ENCODE measurements at places on chromosomes 5 and 9.

DNA sequence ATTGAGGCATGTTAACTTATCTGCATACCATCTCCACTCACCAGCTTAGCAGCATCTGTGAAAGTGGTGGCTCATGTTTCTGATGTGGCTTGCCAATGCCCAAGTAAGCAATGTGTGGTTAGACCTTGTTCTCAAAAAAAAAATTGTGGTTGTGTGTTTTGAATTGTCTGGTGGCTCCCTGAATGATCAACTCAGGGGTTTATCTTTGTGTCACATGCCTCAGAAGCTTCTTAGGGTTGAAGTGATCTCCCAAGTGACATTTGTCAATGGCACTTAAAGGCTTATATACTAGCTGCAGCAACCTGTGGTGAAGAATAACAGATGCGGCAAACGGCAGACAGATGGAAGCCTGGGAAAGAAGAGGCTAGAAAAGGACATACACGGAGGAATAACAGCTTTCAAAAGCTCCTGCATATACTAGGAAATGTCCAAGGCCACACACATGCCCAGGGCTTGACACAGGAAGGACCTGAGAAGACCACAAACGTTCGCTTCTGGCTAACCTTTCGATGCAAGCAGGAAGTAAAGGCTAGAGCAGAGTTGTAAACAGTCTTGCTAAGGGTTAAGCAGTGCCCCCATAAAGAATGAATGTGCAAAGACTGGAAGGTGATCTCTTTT lies 42.2 kb upstream of the FSD1L start:
- no peak for DNase-seq

- no peak for DNase-seq
These were observed 386.9 kb upstream of the IRX4 start for GRCh38 chr5:2269656-2270055.

DNA sequence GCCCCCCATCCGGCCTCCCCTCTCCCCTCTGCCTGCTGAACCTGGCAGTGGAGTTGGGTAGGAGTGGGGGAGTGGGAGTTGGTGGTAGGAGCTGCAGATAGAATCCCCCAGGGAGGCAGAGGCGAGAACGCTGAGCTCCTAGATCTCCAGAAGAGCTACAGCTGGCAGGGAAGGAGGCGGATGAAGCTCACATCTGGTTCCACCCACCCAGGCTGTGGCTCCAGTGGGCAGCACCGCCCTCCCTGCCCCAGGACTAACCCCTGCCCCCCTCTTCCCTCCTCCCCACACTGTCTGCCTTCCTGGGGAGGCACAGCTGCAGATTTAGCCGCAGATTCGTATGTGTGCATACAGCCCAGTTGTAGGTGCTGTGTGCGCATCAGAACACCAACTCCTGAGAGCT lies 34.2 kb downstream of the C9orf50 start:
- no peak for DNase-seq

DNA sequence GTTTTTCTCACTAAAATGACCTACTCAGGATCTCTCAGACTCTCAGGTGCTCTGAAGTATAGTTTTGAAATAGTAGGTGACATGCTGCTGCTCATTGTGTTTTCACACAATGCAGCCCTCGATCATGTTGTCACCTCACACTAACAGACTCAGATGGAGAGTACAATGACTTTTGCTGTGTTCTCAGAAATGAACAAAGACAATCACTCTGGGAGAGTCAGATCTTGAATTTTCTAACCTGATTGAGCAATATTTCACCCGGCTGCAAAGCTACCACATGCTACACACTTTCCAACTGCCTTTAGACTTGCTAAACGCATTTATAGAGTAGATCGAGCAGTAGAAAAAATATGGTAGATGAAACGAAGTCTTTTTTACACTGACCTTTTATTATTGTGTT lies 113.4 kb downstream of the ST8SIA4 start:
- no peak for DNase-seq

DNA sequence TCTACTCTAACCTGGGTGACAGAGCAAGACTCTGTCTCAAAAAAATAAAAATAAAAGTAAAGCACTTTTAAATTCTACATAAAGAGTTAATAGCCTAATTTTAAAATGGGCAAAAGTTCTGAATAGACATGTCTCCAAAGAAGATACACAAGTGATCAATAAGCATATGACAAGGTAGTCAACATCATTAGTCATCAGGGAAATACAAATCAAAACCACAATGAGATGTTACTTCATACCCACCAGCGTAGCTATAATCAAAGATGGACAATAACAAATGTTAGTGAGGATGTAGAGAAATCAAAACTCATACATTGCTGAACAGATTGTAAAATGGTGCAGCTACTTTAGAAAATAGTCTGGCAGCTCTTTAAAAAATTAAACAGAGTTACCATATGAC lies 64.1 kb downstream of the IQGAP2 start:
- no peak for DNase-seq

DNA sequence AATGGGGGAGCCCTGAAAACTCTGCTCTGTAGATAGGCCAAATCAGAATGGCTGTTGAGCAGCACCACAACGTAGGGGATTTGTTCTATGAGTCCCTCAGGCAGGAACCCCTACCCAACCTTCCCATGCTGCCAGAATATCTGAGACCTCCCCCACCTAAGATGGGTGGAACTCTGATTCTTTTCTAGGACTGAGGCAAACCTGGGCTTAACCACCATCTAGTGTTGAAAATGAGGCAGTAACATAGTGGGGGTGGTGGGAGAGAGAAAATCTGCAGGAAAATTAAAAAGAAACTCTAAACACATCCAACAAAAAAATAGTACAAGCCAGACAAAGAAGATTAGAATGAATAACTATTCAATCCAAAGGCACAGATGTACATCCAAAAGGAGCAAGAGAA lies 228.4 kb downstream of the ATPSCKMT start:
- DNase-seq: no peak

DNA sequence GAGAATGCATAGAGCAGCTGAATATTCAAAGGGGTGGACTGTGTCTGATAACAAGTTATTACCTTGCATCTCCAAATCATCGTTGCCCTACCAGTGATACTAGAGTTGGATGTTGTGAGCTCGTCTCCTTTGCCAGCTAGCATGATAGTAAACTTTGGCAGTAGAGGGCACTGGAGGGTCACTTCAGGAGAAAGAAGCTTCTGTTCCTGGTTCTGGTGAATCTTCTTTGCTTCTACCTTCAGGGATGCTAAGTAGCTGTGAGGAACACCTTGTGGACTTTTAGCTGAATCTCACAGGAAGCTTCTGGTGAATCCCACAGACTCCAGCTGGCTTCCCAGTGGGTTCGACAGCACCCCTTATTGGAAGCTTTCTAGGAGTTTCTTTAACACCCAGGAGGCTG lies 626.6 kb upstream of the SGCD start:
- no peak for DNase-seq

DNA sequence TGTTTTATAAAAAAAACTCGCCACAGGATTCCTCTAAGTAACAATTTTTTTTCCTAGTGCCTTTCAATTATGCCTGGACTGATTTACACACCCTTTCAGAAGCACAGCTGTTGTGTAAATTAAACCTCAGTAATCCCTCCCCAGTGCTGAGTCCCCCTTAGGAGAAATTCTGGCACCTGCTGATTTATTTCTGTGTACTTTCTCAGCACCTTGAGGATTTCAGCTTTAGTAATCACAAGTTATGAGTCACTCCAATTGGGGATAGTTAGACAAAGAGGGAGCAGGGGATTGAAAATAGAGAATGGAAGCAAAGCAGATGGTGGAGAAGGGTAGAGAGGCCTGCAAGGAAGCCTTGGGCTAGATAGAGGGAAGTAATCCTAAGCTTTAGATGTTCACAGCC lies 171.7 kb downstream of the TTLL11 start:
- DNase-seq: no peak

GRCh38 chr9:114375386-114376175 lies 12.2 kb downstream of the AKNA start:
- no peak for DNase-seq

Data from H54 (cell line).